ENCODE measurements at places on chromosomes 7 and 10. TPM values are rescaled to one million over a fixed set of nuclear protein-coding genes. Genes with fewer than 3 reads are reported as not detected.

GRCh38 chr10:114499630-114500190 lies 95.4 kb upstream of the AFAP1L2 start:
- DNase-seq: no peak

- DNase-seq: no peak
These were observed 76.1 kb upstream of the PITRM1 start for GRCh38 chr10:3248526-3249306.

DNA sequence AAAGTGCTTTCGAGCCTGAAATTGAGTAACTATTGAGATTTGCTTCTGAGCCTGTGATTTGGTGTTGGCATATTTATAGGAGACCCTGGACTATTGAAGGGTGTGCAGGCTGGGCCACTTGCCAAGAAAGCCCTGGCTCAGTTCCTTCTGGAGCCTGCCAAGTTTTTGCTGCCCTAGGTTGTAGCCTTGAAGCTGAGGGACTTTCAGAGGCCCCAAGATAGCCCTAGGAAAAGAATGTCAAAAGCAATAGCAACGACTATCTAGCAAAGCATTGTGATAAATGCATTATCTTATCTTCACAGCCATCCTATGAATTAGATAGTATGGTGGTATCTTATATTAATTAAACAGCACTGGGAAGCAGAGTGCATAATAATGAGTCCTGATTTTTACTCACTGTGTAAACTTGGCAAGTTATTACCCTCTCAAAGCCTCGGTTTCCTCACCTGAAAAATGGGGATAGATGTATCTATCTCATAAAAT lies 473.7 kb upstream of the PODXL start:
- peak; percentile 68 for DNase-seq

DNA sequence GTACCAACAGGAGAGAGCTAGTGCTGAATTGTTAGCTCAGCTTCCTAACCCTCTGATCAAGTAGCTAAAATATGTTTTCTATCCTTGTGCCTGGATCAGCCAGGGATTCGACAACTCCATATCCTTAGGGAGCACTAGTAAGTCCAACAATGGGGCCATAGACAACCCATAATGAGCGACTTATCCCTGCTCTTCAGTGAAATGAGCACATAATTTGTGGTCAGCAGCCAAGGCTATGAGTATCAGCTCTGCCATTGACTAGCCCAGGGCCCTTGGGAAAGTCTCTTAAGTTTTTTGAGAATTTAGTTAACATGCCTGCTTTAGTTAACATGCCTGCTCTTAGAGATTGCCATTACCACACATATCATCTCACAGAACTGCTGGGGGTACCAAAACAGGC lies 39.3 kb downstream of the COL1A2 start:
- no peak for DNase-seq

DNA sequence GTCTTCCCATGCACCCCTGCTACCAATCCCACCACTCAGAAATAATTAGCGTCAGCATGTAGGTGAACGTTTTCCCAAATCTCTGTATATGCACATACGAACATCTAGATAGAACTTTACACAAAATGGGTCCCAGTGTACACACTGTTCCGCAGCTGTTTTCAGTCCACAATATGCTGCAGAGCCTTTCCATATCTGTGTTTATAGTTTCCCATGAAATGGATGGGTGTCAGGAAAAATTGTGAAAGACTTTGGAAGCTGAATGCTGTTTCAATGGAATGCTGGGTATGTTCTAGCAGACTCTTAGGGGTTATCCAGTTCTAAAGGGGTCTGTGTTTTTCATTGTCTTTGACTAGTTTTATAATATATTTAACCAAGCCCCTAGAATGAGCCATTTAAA lies 13.8 kb downstream of the GRK5 start:
- no peak for DNase-seq

DNA sequence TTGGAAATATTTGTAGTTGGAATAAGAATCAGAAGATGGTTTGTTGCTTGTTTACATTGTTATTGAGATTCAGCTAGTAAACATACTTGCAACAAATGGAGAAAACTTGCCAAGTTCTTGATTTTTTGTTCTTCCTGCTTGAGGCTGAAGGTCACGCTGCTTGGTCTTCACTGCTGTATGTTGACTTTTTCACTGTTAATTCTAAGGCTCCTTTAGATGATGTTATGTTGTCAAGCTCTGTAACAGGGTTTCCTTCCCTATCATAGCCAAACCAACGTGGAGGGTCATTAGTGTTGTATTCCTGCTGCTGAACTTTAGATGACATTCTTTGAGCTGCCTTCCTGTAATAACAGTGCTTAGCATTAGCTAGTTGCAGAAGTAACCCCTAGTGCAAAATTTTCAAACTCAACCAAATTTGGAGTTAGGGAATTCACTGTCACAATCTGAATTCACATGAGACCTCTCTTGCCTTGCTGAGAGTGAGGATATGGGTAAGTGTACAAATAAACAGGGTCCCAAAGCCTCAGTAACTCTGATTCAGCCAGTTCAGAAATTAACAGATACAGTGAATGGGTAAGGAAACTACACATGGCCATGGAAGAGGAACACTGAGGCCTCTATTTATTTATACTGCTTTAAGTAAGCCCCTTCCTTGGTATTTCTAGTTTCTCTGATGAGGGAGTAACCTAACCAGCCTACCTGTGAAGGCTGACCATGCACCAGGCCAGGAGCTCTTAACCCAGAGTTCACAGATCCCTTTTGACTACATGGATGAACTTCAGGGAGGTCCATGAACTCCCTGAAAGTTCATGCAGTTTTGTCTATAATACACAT lies 64.6 kb downstream of the FAM185A start:
- no peak for DNase-seq

DNA sequence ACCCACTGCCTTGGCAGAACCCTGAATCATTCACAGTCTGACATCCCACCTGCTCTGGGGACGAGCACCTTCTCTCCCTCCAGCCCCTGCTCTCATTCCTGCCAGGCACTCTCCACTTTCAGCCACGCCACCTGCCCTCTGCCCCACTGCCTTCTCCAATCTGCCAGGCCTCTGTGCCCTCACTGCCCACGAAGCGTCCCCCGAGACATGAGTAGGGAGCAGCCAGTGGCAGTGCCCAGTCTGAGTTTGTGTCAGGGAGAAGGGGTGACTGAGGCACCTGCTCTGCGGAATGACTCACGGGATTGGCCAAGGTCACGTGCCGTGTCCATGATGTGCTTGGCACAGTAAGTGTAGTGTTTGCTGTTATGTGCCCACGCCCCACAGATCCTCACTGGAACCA lies 215.2 kb upstream of the PPP2R2D start:
- DNase-seq: no peak

DNA sequence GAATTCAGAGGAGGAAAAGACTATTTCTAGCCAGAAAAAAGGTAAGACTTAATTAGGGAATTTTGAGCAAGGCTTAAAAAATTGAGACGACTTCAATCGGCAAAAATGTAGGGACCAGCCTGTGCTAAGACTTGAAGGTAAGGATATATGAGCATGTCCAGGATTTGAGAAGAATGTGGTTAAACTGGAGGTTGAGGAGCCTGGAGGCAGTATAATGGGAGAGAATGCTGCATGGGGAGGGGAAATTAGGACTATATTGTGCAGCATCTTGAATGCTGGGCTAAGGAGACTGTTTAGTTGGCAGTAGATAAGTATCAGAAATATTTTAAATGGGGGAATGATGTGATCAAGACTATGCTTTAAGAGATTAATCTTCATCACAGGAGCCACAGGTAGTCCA lies 53.1 kb upstream of the PCGF5 start:
- no peak for DNase-seq

DNA sequence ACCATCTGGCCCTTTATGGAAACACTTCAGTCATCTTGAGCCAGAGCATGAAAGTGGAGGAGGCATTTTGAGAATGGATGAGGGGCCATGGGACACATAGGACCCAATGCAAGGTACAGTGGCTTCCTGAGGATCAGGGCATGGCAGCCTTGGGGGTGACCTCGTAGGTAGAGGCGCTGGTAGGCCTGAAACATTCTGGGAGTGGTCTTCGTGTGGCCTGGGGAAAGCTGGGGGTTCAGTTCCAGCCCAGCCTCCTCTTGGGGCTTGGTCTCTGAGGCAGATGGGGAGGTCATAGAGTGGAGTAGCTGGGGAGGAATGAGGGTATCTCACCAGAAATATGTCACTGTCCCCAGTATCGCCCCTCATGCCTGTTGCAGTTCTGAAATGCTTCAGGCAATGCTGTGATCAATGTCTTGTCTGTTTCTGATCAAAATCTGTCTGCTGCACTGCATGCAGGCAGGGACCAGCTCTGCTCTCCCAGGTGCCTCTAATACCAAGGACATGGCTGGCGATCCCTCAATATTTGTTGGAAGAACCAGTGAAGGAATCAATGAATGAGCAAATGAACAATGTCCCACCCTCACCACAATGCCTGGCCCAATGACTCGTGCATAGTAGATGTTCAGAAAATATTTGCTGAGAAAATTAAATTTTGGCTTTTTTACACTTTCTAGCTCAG lies 90.9 kb downstream of the CHST15 start:
- DNase-seq: no peak

Gene HPSE2
- not detected for total RNA-seq

DNA sequence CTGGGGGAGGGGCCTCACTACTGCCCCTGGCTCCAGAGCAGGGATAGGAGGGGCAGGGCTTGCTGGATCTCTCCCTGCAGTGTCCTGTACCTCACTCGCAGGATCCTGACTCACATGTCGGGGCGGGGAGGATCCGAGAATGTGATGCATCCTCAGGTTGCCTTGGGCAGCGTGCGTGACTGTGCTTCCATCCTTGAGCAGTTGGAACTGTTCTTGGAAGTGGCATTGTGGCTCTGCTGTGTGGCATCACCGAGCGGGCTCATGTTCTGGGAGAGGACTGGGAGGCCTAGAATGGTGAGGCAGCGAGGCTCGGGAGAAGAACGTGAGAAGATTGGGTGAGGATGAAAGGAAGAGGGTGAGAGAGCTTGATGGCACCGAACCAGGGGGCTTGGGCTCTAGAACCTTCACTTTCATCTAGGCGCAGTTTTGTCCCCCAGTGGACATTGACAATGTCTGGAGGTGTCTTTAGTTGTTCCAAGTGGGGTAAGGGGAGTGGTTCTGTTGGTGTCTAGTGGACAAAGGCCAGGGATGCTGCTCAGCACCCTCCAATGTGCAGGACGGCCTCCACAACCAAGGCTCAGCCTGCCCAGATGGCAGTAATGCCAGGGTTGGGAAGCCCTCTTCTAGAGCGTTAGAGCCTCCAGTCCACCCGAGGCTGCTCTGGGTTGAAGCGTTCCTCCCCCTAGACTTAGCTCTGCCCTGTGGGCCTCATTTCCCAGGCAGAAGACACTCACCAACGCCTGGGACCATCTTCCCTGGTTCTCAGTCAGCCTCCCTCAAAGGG lies 8.4 kb downstream of the RARRES2 start:
- no peak for DNase-seq

Gene OR6V1
- total RNA-seq: not detected

- no peak for DNase-seq
These were observed 159.1 kb upstream of the FEZF1 start for GRCh38 chr7:122463631-122464030.

GRCh38 chr7:105249216-105249615 lies 139.5 kb downstream of the SRPK2 start:
- no peak for DNase-seq

Gene LEP
- total RNA-seq: 0.86 TPM

Gene OR6B1
- total RNA-seq: not detected

DNA sequence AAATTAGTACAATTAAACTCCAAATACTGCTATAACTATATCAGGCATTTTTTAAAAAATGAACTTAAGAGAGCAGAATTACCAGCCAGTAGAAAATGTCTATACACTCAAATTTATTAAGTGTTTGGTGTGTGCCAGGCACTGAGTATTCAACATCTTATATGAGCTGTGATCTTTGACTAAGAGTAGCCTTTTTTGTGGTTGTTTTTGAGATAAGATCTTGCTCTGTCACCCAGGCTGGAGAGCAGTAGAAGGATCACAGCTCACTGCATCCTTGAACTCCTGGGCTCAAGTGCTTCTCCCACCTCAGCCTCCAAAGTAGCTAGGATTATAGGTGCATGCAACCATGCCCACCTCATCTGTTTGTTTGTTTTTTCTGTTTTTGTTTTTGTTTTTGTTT lies 102.5 kb upstream of the CELF2 start:
- DNase-seq: no peak

DNA sequence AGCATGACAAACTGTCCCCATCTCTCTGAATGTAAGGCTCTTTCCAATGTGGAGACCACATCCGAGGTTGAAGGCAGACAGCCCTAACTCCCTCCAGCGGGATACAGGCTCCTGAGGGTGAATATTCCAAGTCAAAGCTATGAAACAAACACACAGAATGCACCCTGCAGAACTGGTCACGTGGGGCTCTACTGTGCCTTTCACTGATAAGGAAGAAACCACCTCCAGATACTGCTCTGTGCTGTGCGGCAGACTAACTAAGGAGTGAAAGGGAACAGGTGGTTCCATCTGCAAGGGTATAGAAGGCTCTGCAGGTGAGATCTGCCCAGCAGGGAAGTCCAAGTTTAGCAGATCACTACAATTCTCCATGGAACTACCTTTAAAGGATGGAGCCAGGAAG lies 534.4 kb downstream of the KCNMA1 start:
- DNase-seq: no peak

GRCh38 chr7:38327637-38328036 lies 54.2 kb upstream of the TARP start:
- no peak for DNase-seq

DNA sequence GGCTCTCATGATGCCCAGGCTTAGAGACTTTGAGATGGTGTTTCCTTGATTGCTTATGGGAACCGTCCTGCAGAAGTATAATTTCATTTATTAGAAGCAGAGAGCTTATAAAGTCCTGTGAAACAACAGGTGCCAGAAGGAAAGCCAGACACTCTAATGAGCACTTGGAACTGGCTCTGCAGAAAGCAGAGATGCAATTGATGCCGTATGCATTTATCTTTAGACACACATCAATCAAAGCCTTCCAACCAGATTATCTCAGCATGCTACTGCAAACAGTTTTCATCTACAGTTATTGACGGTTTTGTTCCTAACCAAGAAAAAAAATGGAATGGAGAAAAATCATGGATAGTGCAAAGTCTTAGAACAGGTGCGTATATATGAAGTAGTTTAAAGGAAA lies 371.7 kb upstream of the PRKCQ start:
- no peak for DNase-seq

GRCh38 chr7:77899516-77899915 lies 100.9 kb downstream of the PHTF2 start:
- no peak for DNase-seq

Gene AEBP1
- 12.4 TPM for total RNA-seq

- no peak for DNase-seq
These were observed 2.6 kb upstream of the CAMK2B start for GRCh38 chr7:44327981-44328380.

- DNase-seq: no peak
These were observed 211.8 kb upstream of the PPP2R2D start for GRCh38 chr10:131689016-131689415.

GRCh38 chr10:119521443-119522204 lies 20.9 kb downstream of the RGS10 start:
- DNase-seq: no peak

DNA sequence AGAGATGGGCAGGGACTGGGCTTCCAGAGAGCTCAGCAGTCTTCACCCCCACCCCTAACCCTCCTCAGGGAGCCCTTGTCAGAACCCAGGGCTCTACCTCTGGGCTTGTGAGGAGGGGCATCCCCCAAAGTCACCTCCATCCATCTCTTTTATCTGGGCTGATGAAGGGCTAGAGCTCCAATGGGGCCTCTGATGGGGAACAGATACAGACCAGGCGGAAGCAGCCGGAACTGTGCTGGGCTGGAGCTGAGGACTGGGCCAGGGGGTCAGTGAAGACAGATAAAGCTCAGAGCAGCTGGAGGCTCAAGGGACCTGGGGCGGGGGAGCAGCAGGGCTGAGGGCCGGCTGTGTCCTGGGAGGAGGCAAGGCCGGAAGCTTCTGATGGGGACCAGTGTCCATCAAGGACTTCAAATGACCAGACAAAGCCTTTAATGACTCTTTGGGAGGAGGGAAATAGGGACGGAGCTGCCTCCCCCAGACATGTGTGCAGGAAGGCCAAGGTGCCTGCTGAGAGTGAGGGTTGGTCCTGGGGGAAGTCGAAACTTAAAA lies 10.2 kb downstream of the KAZALD1 start:
- no peak for DNase-seq

Measured in Right ventricle myocardium superior (tissue), 1 donor.